Nucleus accumbens (tissue), 56 donors: ENCODE measurements at places on chromosomes 5 and 9.

- DNase-seq: no peak
These were observed 21.5 kb upstream of the DOCK2 start for GRCh38 chr5:169615561-169615960.

- no peak for DNase-seq
These were observed 161.2 kb downstream of the RGS3 start for GRCh38 chr9:113624721-113625120.

- peak; percentile 82 for DNase-seq
These were observed 2.3 kb upstream of the SLC4A9 start for GRCh38 chr5:140357726-140358093.

GRCh38 chr9:136295542-136296433 lies 8.1 kb downstream of the CCDC187 start:
- no peak for DNase-seq

DNA sequence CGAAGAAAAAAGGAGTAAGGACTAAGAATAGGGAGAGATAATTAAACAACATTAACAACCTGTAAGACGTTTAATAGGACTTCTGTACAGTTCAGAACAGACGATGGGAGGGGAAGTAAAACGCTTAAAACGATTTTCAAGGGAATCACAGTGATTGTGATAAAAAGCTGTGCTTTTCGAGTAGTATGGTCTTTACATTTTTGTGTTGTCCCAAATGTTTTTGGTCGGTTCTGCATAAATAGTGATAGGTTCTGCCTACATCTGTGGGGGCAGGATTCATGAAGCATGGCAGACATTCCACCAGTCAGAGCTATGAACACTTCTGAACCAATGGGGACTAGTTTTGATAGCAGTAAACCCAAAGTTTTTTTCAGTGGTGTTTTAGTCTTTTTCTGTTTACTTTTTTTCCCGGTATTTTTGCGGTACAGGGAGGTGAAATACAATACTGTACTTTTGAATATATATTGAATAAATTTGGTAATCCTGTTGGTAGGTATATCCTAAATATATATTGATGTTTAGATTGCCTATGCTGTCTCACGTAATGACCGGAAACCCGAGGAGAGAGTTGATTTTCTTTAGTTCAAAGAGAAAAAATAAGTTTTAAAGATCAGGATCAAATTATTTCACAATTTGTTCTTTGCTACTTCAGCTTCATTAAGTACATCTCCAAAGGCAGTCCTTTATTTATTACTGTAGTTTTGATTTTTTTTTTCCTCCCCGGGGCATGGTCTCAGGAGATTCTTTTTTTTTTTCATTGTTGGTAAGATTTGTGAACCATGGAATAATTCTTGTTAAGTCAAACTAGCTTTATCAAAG lies 1.3 kb downstream of the ERBIN start:
- no peak for DNase-seq

DNA sequence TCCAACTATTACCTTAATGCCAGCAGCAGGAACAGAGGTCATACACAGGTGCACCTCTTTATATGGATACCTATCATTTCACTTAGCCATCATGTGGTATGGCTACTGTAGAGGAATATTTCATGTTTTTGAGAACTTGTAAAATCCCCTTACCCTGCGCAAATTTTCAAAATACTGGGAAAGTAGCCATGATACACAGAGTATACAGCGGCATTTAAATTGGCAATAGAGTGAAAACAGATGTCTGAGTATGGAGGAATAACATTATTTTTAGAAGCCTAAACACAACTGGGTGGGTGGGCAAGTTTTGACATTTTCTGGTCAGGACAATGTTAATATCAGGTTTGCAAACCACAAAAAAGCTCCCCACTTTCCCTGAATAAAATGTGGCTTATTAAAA lies 109.5 kb downstream of the SMIM23 start:
- DNase-seq: no peak

DNA sequence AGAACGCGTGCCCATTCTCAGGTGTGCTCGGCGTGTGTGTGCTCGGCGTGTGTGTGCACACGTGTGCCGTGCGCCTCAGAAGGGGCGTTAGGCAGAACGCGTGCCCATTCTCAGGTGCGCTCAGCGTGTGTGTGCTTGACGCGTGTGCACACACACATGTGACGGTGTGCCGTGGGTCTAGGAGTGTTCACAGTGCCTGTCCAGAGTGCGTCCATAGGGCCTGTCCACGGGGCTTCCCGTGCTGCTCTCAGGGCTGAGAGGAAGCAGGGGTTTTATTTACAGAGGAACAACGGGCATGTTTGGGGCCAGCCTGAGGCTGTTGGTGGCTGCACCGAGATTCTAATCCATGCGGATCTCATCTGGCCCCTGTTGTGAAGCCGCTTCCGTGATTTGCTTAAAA lies 14.2 kb upstream of the AHRR start:
- no peak for DNase-seq

DNA sequence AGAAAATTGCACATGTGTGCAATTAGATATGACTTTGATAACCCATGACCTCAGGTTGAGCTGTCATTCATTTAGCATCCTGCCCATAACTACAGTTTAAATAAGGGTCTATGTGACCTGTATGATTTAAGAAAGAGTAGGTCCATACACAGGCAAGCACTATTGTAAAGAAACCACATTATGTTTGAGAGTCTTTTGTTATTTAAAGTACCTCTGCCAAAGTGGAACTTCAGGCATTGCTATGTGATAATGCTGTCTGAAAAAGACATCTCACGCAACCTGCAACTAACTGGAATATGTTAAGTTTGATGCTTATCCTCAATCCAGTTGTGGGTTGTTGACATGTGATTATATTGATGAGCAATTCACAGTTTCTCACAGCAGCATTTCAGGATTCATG lies 317.0 kb downstream of the TMEM161B start:
- DNase-seq: no peak

- DNase-seq: no peak
These were observed 1967.3 kb upstream of the NUDT12 start for GRCh38 chr5:105529851-105530250.

- DNase-seq: no peak
These were observed 13.6 kb upstream of the GAS1 start for GRCh38 chr9:86960938-86961337.

DNA sequence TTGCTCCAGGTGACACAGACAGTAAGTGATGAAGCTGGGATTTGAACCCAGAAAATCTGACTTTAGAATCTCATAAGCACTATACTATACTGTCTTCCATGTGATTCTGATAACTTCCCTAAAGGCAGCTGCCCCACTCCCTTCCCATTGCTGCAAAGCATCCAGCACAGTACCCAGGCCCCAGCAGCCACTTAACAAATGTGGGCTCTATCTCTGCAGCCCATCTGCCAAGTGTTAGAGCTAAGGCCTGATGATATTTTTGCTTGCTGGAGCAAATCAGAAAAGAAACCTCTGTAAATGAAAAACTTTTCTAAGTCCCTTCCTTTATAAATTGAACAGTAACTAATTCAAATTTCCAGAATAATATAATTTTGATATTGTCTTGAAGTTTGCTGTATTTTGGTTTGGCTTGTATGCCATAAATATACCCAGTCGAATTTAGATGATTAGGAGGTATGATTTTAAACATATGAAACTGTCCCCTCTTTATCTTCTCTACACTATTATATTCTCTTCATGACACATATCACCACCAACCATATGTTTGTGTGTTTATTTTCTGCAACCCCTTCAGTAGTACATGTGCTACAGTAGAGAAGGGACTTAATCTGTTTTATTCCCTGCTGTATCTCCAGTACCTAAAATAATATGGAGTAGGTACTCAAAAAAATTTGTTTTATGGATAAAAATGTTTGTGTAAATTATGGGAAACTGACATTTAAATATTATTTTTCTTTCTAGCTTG lies 63.8 kb downstream of the SMIM15 start:
- DNase-seq: no peak
